Chondrocyte (in vitro differentiated cells): ENCODE measurements at places on chromosomes 1 and 21. TPM values are rescaled to one million over a fixed set of nuclear protein-coding genes. Genes with fewer than 3 reads are reported as not detected.
A peak's percentile ranks its signal among the peaks of the same experiment; 100 is the strongest.

ZBTB8B gene
- total RNA-seq, result 0.30 to 0.53 TPM (median 0.33 TPM) in 3 replicates

TNFSF4 gene
- total RNA-seq, result 0.54 to 1.1 TPM (median 0.77 TPM) in 3 replicates

TSEN15 gene
- 38.8 to 41.5 TPM (median 40.6 TPM) in 3 replicates for total RNA-seq

GRCh38 chr1:23979387-23979880 lies 693 bp downstream of the SRSF10 start:
- DNase-seq, result no peak

GRCh38 chr21:42091899-42092508 lies 20.9 kb downstream of the UMODL1 start:
- peak; percentile 61 for DNase-seq

- no peak for DNase-seq
Observed at GRCh38 chr1:166950156-166950555, 25.2 kb downstream of the ILDR2 start.

GRCh38 chr21:33622253-33622652 lies 19.3 kb downstream of the CRYZL1 start:
- DNase-seq, result no peak

GRCh38 chr1:15918962-15919715 lies 56.8 kb downstream of the ZBTB17 start:
- DNase-seq, result no peak

- no peak for DNase-seq
Observed at GRCh38 chr1:73635021-73635420, 563.0 kb downstream of the LRRIQ3 start.

- DNase-seq, result no peak
Observed at GRCh38 chr21:28111151-28111619, 881.5 kb downstream of the LTN1 start.
